ENCODE measurements at places on chromosomes 7 and 10.

DNA sequence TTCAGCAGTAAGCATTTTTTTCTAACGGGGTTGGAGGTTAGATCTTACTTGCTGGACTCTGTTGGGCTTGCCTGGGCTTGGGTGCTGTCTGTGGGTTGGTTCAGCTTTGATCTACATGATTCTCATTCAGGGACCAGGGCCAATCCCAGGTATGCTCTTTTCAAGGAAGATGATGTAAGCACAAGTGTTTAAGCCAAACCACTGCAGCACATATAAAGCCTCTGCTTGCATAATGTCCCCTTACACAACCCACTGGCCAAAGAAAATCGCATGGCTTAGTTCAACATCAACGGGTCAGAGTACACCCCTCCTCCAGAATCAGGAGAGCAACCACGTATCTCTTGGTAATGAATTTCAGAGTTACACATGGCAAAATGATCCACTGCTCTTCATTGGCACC lies 83.9 kb downstream of the DNAJB9 start:
- DNase-seq, result no peak

DNA sequence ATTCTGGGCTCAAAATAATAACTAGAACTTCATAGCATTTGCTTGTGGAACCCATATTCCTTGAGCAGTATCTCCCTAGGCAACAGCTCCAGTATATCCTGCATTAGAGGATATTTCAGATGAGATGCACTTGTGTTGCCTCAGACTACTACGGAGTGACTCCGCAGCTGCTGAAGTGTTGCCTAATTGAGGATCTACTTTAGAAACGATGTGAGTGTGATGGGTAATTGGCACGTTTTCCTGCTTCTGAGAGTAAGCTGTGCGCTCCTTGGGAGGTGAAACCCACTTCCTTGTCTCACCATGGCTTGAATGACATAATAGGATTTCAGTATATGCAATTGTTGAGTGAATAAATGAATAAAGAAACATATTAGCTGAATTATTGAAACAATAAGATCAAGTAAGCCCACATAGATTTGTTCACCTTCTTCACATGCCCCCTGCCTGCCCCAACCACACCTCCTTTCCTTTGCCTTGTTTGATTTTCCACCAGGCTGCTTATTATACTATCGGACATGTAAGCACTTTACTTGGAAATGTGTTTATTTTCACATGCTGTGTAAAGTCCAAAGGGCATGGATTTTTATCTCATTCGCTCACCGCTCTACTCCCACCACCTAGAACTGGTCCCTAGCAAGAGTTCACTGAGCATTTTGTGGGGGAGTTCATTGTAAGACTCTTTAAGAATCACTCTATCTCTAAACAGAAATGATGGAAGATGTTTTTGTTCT lies 303.8 kb downstream of the KCNMA1 start:
- no peak for DNase-seq

DNA sequence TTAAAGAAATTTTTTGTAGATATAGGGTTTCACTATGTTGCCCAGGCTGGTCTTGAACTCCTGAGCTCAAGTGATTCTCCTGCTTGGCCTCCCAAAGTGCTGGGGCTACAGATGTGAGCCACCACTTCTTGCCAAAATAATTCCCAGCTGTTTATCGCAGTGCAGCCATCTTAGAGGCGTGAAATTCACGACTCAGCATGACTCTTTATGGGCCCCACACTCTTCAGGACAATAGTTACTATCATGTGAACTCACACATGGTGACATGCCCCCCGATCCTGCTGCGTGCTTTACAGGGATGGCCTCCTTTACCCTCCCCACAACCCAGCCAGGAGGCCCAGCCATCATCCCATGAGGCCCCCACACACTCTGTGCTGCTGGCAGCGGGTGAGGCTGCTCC lies 4.6 kb downstream of the COX19 start:
- DNase-seq, result no peak

DNA sequence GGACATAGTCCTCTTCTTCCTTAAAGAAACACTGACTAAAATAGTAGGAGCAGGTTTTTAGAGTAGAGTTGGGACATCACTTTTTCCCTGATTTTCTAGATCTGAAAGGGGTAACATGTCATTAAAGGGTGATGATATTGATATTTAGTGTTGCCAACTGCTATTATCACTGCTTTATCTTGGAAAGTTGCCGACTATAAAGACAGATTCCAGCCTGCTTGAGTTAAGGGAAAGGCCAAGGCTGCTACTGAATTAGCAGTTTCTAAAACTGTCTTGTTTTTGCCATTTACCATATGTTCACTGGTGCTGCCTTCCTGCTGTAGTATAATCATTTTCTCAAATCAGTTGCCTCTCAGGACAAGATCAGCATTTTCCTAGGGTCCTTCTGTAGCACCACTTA lies 29.7 kb downstream of the AP3M1 start:
- no peak for DNase-seq

DNA sequence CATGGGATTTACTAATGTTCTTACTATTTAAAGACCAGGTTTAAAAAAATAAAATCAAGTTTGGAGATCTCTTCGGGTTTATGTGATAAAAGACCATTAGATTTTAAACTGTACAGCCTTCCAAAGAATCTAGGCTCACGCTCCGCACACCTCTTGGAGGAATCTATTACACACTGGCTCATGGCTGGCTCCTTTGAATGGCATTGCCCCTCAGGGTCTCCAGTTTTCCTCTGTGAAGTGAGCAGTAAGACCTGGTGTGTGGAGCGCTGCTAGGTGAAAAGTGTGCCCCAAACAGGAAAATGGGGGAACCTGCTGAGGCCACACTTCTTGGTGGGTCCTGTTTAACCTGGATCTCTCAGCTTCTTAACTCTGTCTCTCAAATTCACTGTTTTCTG lies 142.3 kb downstream of the KAT6B start:
- no peak for DNase-seq

DNA sequence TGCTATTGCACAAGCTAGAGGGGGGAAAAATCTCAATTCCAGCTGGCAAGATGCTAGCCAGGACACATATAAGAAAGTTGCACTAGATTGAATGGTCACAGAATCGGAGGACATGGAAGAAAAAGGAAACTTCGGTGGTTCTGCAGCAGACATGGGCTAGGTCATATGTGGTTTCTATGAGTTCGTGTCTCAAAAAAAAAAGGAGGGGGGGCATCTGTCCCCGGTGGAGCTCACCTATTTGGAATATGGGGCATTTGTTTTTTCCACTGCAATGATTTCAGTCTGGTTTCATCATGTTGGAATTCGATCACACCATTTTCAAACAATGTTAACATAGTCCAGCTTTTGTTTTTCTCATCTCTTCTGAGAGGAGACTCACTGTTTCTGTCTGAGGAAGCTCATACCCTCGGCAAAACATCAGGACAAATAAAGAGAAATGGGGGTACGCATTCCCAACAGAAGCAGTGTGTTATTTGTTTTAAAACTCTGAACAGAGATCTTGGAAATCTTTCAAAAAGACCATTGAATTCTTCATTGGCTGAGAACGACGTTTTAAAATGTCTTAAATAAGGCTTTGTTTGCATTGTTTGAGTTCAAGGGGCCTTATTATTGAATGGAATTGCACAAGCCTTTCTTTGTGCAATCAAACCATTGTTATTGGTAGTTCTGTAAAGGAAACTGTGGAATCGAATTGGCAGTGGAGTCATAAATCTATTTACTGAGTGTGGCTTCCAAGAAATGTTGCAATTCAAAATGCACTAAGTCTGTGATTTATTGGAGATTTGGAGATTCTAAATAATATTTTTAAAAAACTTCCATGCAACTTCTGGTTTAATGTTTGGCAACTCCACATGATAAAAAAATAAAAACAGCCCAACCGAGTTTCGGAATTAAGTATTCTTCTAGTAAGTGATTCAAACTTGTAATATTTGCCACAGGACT lies 173.2 kb downstream of the RTKN2 start:
- DNase-seq, result no peak

GRCh38 chr7:29929018-29929807 lies 60.4 kb downstream of the SCRN1 start:
- no peak for DNase-seq

GRCh38 chr10:100654782-100655325 lies 90.5 kb upstream of the PAX2 start:
- no peak for DNase-seq
